T follicular helper cell (primary cell): ENCODE measurements at places on chromosomes 2 and 18.
A peak's percentile ranks its signal among the peaks of the same experiment; 100 is the strongest.

DNA sequence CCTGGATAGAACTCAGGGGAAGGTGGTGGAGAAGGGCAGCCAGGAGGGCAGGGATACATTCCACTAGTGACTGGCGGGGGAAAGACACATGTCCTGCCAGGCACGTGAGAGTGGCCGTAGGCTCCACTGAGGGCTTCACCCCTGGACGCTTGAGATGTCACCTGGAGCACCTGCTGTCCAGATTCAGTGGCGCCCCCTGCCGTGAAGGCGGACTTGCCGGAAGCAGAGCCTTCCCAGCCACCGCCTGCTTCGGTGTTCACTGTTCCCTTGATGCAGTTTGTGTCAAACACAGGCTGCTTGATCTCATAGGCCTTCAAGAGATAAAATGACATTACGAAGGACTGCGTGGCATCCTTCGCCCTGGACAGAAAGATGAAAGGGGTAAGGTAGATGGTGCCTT is 335.3 kb downstream of the ZNF521 start:
- no peak for DNase-seq

GRCh38 chr2:13034861-13035260 is 318.1 kb downstream of the TRIB2 start:
- DNase-seq: no peak

GRCh38 chr2:39411181-39411944 is 25.7 kb downstream of the MAP4K3 start:
- DNase-seq: no peak

GRCh38 chr2:30234180-30234971 is 3.0 kb downstream of the LBH start:
- DNase-seq: no peak

GRCh38 chr18:59861009-59861408 is 38.8 kb upstream of the PMAIP1 start:
- no peak for DNase-seq

DNA sequence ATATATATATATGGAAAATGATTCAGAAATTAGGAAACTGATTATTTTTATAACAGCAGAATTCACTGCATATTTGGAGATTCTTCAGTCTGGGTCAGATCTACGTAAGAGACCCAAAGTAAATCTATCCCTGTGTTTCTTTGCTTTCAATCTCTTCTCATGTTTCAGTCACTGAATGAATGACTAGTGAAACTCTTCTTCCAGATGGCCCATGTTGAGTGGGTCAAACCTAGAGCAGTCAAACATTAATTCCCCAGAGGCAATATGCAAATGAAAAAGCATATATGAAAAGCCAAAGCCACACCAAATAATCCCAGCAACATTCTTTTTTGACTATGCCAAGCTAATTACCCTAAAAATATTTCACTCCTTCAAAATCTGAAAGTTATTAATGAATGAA is 317.3 kb downstream of the RBM43 start:
- DNase-seq: no peak

DNA sequence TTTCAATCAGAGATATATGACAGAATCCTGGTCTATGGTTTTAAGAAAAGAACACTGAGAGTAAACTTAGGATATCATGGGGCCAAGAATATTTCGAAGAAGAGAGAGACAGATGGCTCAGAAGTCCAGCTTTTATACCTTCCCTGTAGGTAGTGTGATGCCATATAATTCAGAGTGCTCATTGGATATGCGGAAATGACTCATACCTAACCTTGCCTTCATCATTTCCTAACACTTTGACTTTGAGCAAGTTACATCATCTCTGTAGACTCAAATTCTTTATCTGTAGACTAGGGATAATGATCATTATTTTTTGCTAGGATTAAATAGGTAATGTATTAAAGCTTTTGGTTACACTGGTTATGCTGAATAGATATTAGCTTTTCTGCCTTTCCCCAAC is 461.6 kb upstream of the CNTNAP5 start:
- no peak for DNase-seq

DNA sequence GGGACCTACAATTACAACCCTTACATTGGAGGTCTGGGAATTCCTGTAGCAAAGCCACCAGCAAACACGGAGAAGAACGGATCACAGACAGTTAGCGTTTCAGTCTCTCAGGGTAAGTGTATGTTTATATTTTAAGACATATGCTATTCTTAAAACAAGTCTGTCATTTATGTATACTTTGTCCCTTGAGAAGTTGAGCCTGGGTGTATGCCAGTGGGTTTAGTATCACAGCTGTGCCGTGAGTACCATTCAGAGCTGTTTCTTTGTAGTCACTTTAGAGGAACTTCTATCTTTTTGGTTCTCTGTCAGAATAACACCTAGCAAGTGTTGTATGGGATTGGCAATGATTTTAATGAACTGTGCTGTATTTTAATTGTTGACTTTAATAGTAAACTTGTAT is 125.6 kb downstream of the BIRC6 start:
- DNase-seq: no peak

DNA sequence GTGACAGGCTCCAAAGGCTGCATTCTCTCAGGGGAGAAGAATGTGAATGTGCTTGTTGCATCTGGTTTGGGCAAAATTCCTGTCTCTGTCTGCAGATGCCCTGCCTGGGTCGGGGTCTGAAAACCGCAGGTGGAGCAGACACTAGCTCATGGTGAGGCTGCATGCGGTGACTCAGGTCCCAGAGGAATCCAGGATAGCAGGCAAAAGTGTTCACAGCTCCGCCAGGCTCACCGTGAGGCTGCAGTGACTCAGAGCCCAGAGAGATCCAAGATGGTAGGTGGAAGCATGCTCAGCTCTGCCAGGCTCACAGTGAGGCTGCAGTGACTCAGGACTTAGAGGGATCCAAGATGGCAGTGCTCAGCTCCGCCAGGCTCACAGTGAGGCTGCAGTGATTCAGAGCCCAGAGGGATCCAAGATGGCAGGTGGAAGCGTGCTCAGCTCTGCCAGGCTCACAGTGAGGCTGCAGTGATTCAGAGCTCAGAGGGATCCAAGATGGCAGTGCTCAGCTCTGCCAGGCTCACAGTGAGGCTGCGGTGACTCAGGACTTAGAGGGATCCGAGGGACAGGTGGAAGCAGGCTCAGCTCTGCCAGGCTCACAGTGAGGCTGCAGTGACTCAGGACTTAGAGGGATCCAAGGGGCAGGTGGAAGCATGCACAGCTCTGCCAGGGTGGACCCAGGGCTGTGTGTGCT is 200.5 kb downstream of the ACKR3 start:
- no peak for DNase-seq

- DNase-seq: peak; percentile 20
Measured at GRCh38 chr2:151410485-151410834, 758 bp downstream of the RIF1 start.

DNA sequence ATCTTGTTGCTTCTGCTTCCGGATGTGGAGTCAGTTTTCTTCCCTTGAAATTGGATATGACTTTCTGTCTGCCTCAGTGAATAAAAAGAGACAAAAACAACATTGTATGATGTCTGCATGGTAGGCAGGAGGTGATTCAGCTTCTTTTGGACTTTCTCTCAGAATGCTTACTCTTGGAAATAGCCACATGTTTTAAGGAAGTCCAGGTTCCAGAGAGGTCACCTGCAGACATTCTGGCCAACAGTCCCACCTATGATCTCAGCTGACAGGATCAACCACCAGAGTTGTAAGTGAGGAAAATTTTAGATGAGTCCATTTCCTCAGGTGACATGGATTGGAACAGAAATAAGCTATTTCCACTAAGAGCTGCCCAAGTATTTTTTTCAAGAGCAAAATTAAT is 508.7 kb upstream of the FAM98A start:
- DNase-seq: no peak
